ENCODE measurements at places on chromosomes 3 and 15.

DNA sequence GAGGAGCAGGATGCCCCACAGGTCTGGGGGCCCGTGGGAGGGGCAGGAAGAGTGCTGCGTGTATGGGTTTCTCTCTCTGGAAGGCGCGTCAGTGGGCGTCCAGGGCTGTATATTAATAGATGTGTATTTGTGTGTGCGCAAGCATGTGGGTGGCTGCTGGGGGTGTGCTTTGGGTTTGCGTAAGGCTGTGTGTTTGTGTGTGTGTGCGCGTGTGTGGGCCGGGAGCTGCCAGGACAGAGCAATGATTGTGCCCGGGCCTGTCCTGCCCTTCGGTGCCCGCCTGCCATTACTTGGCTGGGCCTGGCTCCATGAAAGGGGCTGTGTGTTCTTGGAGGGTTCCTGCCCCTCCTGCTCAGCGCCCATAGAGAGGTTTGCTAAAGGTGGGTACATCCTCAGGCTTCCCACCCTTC lies 16.3 kb downstream of the CSPG4 start:
- no peak for DNase-seq

- DNase-seq, result no peak
Measured at GRCh38 chr3:43327582-43327979, 41.2 kb downstream of the SNRK start.

DNA sequence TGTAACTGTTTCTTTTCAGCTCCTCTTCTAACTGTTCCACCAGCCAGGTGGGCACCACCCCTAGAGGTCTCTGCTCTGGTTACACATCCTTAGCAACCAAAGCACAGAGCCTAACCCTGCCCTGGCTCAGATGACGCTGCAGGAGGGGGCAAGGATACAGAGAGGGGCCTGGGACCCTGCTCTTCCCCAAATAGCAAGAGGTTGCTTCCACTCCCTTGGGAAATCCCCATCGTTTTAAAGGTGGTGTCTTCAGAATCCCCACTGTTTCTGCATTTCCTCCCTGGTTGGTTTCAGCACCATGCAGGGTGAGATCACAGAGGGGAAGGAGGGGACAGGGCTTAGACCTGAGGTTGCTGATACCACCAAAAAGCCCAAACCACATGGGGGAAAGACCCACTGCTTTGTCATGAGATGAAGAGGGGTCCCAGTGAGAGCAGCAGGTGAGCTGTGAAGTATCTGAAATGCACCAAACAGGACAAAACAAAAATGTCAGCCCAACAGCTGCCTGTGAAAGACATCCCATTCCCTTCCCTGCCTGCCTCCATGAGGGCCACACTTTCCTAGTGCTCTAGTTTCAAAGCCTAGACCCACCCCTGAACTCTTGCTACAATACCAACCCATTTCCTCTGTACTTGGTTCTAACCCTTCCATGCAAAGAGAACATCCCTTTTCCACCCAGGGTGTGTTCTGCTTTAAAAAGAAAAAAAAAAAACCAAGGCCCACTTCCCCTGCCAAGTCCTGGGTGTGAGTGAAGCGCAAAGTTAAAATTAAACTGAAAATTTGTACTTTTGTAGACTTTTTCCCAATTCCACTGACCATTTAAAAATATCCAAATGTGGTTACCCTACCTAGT lies 29.0 kb downstream of the ANP32A start:
- peak; percentile 20 for DNase-seq

- DNase-seq, result no peak
Measured at GRCh38 chr3:17315897-17316296, 426.5 kb downstream of the TBC1D5 start.

DNA sequence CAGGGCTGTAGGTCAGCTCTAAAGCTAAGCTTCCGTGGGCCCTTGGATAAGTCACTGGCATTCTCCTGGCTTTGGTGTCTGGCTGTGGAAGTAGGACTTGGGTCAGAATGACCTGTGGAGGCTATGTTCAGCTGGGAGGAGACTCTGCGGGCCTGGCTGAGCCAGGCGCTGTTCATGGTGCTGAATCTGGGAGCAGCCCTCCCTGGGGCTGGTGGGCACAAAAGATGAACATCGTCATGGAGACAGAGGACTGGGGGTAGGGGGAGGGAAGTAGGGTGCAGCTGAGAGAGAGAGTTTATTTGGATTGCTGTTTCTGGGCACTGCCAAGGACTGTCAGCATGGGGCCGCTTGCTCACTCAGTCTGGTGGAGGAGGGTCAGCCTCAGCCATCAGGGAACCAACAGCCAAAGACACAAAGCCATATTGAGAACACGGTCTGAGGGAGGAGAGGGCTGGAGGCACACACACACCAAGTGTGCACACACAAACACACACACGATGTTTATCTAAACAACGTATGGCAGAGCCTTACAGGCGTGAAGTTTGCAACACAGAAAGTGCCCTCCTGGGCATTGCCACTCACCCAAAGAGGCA lies 120.7 kb upstream of the LINGO1 start:
- no peak for DNase-seq

All from activated T-helper 1 cell treated with anti-CD3 and anti-CD28 coated beads, Interleukin-2, amount 50 U/mL, for 16 hours (primary cell).